ENCODE measurements at places on chromosomes 2 and 18. TPM values are rescaled to one million over a fixed set of nuclear protein-coding genes. Genes with fewer than 3 reads are reported as not detected.

FER1L5 gene
- not detected for total RNA-seq

CRYGC gene
- total RNA-seq = not detected

- peaks cover 36% of the 10 kb centered on the region for H3K36me3 ChIP-seq
- H3K27ac ChIP-seq = peak overlapping the region; percentile 78
- peak overlapping the region; percentile 49 for H3K4me3 ChIP-seq
- H3K27me3 ChIP-seq = no peaks in the 10 kb centered on the region
- DNase-seq = peak; percentile 44
- peaks cover 18% of the 10 kb centered on the region for H3K4me1 ChIP-seq
Observed at GRCh38 chr2:86552889-86553288, 10.4 kb downstream of the CHMP3 start.

DNA sequence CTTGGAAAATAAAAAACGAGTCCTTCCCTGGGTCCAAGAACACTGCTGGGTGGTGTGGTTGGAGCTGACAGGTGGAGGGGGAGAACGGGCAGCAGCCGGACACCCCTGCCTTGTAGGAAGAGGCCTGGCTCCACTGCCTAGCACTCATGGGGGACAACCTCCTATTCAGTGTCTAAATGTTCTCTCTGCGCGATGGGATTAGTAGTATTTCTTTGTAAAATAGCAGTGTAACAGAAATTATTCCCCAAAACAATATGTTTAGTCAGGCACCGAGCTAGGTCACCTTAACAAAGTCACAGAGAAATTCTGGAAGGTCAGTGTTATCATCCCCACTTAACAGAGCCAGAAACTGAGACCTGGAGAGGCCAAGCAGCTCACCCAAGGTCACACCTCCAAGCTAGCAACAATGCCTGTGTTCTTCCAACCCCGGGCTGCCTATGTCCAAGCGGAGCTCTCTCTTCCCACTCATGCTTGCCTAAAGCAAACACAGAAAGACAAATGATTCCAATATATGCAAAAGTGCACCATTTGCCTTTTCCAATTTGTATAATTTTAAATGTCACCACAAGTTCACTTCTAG lies 68.0 kb downstream of the STEAP3 start:
- H3K27ac ChIP-seq = no peak overlapping the region
- no peaks in the 10 kb centered on the region for H3K27me3 ChIP-seq

- no peak overlapping the region for H3K4me3 ChIP-seq
- no peaks in the 10 kb centered on the region for H3K27me3 ChIP-seq
- peak; percentile 4 for DNase-seq
- H3K36me3 ChIP-seq = no peaks in the 10 kb centered on the region
- no peak overlapping the region for H3K27ac ChIP-seq
- no peaks in the 10 kb centered on the region for H3K4me1 ChIP-seq
Observed at GRCh38 chr2:2839393-2839781, 508.3 kb upstream of the MYT1L start.
